ENCODE measurements at places on chromosomes 12 and 14.

DNA sequence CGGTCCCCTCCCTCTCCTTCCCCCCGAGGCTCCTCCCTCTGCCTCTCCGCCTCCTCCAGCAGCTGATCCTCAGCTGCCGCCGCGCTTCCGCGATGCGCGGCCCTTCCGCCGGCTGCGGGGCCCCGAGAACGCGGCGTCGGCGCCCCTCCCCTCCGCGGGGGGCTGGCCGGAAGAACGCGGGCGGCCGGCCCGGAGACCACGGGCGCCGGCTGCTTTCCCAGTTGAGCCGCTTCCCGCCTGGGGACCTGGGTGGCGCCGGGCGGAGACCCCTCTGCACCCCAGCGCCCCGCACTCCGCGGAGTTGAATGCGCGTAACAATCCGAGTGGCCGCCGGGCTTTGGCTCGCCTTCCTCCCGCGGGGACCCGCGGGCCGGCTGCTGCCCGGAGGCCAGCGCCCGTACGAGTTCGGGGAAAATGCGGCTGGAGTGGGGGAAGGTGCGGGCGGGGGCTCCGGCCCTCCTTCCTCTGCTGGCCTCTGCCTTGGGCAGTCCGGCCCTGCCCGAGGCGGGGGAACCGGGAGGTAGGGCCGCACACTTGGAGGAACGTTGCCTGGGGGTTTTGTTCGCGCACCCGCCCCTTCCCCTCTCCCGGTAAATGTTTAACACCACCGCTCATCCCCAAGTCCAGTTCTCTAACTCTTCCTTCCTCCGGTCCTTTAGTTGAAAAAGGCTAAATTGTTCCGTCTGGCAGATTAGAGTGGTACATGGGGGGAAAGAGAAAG, 393 bp upstream of the DCAF5 start:
- DNase-seq: peak; percentile 88

GRCh38 chr12:115213538-115214016, 529.6 kb upstream of the TBX3 start:
- no peak for DNase-seq

- DNase-seq: no peak
Observed at GRCh38 chr12:67519484-67520433, 128.8 kb upstream of the DYRK2 start.

- DNase-seq: no peak
Observed at GRCh38 chr12:51531284-51531977, 59.6 kb upstream of the SCN8A start.
